ENCODE measurements at places on chromosomes 11 and 22. TPM values are rescaled to one million over a fixed set of nuclear protein-coding genes. Genes with fewer than 3 reads are reported as not detected.

GRCh38 chr22:37001826-37002225, 17.4 kb downstream of the TST start:
- no peak for DNase-seq

DNA sequence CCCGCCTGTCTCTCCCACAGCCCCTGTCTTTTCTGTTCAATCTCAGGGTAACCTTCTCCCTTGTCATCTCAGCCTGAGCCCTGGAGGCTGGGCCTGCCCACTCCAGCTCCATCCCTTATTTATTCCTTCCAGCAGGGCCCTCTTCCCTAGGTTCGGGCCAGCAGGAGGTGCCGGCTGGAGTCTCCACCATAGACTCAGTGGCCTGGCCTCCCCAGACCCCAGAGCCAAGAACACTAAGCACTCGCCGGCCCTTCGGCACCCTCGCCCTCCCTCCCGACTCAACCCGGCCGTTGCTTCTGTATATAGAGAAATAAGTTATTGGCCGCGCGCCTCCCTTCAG, 1.4 kb upstream of the RAB1B start:
- peak; percentile 32 for DNase-seq

DNA sequence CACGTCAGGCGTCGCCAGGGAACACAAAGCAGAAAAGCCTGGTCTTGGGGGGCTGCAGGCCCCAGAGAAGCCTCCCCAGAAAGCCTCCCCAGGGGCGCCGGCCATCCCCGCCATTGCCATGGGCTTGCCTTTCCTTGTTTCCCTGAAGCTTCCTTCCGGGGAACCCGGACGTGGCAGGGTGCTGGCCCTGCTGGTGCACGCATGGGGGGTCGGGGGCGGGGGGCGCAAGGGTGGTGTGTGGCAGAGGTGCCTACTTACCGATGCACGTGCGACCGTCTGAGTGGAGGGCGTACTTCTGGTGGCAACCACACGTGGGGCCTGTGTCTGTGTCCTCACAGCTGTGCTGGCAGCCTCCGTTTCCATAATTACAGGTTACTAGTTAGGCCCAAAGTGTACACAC, 71.0 kb upstream of the TTLL12 start:
- no peak for DNase-seq

Gene ABCG4
- 0.35 TPM for polyA plus RNA-seq

Gene TMPRSS5
- polyA plus RNA-seq: 0.30 TPM

Gene KRTAP5-9
- polyA plus RNA-seq: not detected

Gene MS4A4A
- polyA plus RNA-seq: not detected

Data from A549 (cell line).